ENCODE measurements at places on chromosomes 2 and 18.

DNA sequence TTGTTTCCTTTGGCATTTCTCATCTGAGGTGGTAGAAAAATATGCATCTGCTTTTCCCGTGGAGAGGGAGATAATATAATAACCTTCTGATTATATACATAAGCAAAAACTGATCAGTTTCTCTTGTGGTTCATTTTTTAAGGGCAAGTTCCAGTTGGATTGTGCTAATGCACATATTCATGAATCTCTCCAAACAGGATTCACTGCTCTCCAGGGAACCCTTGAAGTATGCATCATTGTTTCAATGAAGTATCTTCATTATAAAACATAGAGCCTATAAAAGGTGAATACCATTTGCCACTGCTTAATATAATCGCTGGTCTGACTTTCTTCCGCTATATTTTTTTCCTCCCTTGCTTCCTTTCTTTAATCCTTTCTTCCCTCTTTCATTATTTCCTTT, 384.7 kb downstream of the FIGN start:
- no peak for DNase-seq

DNA sequence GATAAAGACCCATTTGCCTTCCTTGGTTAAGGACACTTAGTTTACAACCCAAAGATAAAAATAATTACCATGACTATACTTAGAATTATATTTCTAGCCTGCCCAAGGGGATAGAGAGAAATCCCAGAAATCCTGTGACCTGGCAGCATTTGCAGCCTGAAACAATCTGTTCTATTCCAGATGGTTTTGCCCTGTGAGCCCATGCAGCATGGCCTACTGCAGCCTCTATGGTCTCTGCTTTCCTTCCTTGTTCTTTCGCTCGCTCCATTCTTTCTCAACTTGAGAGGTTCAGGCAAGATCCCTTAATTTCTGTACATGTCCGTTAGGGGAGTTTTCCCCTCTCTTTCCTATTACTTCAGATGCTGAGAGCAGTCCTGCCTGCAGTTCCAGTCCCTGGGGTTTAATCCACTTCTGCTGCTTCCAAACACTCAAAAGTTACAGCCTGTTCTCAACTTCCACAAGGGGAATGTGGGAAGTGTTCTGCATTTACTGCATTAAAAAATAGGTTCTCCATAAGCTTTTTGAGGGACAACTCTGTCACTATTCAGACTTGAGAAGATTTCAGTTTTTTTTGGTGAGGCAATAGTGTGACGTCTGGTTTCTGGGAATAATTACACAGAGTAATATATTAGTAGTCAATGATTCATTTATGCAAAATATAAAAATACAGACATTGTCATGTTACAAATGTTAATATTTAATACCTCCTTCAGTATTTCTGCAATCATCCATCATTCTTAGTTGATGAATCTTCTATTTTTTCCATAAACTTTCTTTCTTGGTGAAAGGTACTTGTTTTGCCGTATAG, 80.3 kb downstream of the CDCA7 start:
- DNase-seq, result no peak

DNA sequence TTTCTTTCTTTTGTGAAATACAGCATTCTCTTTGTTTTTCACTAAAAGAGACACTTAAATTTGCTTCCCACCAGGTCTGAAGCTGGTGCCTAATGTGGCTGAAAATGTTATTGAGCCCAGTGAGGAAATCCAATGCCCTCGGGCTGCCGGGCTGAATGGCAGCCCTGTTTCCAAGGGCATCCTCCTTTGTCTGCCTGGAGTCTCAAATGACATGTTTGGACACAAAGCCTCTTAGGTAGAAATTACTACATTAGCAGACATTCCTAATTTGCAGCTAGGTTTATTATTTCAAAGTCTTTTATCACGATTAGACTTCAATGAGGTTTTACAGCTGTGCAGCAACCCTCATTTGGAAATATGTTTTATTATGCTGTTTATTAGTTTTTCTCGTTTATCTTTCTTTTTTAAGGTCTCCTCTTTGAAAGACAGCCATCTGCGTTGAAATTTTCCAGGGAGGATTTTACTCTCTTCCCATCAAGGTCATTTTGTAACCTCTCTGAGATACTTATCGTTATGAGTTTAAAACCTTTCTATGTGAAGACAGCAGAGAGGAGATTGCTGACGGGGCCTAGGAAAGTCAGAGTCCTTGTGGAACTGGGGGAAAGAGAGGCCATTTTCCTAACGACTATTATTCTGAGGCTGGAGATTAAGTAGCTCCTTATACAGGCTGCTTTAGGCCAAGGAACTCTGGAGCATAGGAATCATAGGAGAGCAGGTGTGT, 59.0 kb upstream of the ZNF532 start:
- DNase-seq, result no peak

DNA sequence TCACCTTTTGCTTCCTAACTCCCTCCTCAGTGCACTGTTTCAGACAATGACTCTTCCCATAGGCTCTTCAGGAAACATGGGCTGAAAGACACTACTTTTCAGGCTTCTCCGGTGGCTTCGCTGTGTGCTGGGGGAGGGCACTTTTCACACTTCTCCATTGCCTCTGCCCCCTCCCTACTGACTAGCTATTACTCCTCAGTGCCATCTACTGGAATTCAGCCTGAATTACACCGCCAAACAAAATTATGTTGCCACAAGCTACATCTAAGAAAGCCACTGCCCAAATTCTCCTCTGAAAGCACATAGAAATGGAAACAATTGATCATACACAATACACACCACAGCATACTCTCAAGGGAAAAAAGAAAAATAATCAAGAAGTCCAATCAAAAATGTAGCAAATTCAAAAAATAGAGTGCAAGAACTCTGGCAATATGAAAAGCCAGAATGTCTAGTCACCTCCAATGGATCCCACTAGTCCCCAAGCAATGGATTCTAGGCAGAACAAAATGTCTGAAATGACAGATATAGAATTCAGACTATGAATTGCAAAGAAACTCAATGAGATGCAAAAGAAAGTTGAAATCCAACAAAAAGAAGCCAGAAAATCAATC, 1139.4 kb upstream of the GYPC start:
- no peak for DNase-seq

DNA sequence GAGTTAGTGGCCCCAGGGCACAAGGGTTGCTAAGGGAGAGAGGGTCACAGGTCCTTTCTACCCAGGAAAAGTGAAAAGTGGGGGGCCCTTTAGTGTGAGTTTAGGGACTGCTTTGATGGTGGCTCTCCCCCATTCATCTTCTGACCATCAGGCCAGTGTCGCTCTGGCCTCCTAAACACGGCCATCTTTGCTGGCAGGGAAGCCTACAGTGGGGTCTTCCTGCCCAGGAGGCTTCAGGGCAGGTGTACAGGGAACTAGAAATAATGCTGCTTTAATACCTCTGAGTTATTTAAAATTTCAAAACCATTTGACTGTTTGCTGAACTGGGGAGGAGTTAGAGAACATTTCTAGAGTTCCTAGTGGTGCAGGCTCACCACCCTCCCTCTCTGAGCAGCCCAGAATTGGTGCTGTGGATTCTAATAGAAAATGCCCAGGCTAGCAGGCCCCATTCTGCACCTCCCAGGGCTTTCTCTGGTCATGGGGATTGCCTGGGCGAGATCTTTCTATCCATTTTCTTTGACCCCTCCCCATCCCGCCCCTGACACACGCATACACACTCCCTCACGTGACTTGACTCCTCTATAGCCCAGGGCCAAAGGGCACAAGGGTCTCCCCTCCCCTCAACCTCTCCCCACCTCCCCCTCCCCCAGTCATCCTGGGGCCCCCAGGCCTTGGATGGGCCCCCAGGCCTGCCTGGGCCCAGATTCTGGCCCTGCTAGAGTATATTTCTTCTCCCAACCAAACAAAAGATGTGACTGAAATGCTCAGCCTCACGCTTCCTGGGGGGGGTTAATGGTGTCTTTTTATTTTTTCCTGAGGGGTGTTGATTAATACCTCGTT, 3.1 kb downstream of the PKDCC start:
- DNase-seq, result no peak
